ENCODE measurements at places on chromosomes 13 and 19.

GRCh38 chr13:90416519-90416918 is 931.0 kb upstream of the MIR17HG start:
- DNase-seq = no peak

DNA sequence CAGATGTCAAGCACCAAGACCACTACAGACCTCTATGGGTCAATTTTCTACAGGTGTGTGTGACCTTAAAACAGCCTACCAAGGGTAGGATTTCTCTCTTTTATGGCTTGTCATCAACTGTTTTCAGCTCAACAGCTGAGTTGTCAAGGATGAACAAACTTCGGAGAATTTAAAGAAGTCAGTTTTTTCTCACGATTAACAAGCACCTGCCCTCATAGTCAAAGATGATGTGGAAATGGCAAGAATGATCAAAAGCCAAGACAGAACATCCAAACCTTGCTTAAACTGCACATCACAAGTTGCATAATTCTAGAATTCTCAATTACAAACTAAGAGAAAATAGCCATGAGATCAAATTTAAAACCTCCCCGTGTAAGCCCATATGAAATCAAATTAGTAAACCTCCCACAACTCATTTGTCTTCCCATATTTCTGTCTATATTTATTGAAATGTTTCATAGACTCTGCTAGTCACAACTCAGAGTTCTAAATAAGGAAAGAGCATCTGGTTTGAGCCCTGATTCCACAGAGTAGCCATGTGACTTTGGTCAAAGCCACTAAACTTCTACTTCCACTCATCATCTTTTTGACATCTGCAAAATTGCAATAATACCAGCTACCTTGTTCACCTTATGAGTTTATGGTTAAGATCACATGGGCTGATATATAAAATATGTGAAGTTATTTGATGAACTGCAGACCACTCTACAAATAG is 521.5 kb upstream of the HTR2A start:
- DNase-seq = no peak

- no peak for DNase-seq
Measured at GRCh38 chr13:51550151-51550550, 34.1 kb upstream of the WDFY2 start.

- no peak for DNase-seq
Measured at GRCh38 chr19:37572203-37572602, 22.4 kb downstream of the ZNF571 start.

DNA sequence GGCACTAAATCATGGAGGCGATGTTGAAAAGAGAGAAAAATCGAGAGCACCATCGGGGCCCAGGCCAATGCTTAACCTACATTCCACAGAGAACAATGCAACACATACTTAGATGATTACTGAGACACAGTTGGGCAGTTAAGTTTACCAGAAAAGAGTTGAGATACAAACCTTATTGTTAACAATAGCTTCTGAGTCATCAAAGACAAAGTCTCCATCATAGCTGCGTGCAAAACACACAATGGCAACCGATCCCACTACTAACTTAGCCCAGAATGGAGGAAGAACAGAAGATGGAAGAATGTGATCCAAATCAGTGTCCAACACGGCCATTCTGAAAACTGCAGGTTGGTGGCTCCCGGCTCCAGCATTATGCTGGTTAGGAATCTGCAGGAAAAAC is 6.2 kb downstream of the TMTC4 start:
- no peak for DNase-seq

DNA sequence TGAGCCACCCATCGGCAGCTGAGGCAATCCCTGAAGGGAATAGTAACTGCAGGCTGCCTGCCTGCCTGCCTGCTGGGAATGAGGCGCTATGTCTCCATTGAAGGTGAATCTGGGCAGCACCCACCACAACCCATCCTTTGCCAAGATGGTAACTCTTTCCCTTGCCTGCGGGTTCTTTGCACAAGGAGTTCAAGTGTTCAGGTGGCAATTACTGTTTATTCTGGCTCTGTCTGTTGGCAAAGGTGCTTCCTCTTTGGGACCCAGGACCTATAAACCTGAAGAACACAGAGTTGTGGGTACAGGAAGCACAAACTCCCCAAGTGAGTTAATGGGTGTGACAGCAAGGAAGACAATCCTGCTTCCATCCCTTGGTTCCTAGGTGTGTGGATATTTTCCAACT is 448.1 kb upstream of the ZNF507 start:
- no peak for DNase-seq

DNA sequence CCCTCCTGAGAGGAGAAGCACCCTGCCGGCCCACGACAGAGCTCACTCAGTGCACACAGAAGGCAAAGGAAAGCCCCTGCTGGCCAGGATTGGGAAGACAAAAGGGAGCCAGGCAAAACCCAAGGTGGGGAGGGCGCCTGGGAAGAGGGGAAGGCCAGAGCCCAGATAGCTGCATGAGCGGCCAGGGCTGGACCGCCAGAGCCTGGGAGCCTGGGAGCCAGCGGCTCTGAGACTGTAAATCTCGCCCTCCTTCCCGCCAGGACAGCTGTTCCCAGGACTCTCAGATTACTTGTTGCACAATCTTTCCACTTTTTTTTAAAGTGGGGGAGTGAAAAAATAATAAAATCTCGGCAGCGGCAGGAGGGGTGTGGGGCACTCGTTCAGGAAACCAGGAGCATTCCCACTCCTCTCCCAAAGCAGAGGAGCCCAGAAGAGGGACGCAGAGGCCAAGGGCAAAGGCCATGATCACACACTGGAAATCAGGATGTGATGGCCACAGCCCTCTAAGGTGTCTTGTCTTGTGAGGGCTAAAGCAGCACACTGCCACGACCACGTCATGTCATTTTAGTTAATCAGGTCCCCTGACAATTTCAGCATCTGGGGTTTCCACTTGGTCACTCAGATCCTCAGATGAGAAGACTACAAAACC is 19.6 kb upstream of the EPHX3 start:
- no peak for DNase-seq

DNA sequence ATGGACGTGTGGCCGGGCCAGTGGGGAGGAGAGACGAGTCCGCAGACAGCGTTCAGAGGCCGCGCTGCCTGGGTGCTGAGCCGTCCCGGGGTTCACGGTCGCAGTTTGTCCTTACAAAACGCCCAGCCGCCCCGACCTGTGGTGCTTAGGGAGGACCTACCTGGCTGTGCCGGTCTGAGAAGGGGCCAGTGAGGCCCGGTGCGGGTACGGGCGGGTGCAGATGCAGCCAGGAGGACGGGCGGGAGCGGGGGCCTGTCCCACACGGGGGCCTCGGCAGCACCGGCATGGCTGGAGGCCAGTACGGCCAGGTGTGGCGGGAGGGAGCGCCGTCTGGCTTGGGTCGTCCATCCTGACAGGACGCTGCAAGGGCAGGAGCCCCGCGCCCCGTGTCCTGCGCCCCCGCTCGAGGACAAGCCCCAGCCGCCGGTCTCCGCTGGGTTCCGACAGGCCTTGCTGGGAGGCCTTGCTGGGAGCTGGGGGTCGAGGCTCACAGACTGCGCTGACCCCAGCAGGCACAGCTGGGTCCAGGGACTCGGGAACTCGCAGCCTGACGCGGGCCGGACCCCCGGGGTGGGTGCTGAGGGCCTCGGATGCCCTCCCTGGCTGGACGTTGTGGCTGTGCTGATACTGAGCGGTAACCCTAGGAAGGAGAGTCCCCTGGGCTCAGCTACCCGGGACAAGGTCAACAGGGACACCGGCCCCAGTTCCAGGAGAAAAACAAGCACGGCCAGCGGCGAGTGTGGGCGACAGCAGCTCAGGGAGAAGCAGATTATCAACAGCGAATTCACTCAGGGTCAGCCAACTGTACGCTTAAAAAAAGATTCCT is 5.3 kb upstream of the PROZ start:
- no peak for DNase-seq

DNA sequence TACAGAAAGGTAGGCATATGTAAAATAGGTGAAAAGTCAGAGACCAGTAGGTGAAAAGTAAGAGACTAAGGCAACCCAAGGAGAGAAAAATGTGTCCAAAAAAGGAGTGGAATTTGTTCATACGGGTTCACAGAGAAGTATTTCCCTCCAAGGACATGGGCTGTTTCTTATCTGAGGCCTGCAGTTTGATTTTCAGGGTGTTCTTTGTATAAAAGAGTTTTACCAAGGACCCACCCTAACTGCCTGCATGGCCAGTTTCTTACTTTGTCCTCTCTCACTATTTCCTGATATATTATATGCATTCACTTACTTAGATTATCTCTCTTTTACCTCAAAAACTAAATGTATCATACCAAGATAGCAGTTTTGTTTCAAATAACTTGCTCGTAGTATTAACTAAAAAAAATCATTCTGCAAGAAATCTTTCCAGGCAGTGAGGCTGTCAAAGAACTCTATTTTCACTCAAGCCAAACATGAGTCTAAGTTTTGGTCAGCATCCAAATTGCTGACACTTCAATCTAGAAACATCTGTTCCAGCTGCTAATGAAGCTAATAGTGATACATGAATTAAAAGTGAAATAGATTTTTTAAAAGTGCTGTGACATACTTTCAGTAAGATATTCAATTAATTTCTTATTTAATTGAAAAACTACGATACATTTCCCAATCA is 141.4 kb upstream of the SGCG start:
- no peak for DNase-seq

DNA sequence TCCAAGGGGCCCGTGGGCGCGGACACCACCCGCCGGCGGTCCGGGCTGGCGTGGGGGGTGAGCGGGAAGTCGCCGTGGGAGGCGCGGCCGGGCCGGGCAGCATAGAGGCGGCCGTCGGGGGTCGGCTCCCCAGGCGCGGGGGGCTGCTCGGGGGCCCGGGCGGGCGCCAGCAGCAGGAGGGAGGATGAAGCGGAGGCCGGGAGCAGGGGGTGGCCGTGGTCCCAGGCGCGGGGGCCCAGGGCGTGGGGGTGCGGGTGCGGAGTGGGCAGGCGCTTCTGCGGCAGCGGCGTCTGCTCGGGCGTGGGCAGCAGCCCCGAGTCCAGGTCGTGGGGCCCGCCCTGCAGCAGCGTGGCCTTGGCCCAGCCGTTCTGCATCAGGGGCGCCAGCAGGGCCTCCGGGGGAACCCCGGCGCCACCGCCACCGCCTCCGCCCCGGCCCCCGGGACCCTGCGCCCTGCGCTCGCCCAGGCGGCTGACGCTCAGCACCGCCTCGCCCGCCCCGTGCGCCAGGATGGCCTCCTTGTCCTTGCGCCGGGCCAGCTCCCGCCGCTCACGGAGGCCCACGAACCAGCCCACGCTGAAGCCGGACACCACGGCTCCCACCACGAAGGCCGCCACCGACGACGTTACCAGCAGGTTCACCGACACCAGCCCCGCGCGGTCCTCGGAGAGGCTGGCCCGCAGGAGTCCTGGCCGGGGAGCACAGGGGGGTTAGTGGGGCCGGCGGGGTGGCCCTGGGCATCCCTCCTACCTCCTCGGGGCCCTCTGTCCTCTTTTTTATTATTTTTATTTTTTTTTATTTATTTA is 4.2 kb upstream of the LRG1 start:
- no peak for DNase-seq

DNA sequence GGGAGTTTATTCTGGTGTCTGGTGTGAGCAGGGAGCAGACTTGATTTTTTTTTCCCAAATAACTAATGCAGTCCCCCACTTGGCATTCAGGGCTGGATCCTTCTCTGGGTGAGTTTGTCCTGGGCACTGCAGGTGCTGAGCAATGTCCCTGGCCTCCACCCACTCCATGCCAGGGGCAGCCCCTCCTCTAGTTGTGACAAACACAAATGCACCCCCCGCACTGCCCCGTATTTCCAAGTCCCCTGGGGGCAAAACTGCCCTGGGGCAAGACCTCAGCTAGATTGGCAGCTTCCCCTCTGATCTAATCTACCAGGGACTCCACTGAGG is 6.4 kb downstream of the MOB3A start:
- DNase-seq = no peak

Data from NK-92 treated with Interleukin-12 subunit alpha and Interleukin-12 subunit beta, amount 100 ng/mL, for 24 hours (cell line).